ENCODE measurements at places on chromosomes 11 and 22.

DNA sequence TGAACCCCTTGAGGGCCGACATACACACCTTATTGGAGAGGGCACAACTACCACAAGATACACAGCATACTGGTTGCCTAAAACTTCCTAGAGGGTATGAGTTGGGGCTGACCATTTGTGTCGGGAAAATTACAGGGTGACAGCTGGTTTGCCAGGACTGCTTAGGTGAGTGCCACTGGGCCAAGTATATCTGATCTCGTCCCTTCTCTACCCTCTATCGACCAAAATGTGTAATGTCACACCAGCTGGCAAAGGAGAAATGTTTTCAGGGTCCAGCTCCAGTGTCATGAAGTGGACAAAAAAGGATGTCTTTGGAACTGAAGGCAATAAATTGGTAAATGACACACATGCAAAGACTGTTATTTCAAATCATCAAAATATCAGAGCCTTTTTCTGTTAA, 126.1 kb downstream of the PGR start:
- no peak for DNase-seq

DNA sequence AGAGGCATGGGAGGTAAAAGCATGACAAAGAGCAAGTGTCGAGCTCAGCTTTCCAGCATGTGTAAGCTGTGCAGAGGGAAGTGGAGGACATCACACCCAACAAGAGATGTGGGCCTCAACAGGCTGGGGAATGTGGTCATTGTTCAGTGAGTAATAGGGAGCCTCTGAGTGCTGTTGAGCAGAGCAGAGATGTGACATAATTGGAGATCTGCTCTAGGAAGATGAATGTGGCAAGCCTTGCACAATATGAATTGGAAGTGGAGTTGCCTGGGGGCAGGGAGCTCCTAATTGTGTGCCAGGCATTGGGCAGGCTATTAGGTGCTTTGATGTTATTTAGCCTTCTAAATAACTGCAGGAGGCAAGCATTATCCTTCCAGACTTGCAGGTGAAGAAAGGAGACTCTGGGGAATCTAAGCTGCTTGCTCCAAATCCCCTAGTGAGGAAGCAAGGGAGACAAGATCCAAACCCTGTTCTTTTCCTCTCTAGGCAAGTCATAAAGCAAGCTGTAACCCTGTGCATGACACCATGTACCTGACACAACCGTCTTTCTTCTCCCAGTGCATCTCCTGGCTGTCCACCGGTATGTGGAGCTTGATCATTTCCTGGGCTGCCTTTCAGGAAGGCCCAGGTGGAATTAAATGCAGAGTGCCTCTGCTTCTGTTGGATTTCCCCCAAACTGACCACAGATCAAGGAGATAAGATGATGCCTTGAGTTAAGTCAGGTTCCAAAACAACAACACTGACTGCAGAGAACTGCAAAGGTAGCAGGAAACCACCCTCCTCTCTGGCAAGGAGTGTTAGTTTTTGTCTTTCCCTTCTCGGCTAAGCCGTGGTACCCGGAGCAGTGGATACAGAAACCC, 221.4 kb downstream of the TENM4 start:
- DNase-seq: peak; percentile 22

- peak; percentile 64 for DNase-seq
Observed at GRCh38 chr11:78228467-78228866, 39.7 kb downstream of the USP35 start.

DNA sequence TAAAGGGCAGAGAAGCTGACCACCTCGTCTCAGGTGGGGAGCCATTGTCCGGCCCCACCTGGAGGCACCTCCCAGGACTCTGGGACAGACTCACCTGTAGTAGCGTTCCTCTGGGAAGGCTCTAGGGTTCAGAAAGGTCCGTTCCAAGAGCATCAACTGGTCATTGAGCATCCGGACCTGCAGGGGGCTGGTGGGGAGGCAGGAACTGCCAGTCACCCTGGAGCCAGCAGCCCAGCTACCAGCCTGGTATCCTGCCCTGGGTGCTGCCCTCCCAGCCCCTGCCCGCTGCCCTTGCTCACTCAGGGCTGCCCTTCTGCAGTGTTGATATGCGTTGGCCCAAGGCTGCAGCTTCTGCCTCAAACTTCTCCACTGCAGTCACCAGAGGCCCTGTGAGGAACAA, 4.7 kb downstream of the SAC3D1 start:
- no peak for DNase-seq

Measured in kidney tubule cell (primary cell).